ENCODE measurements at places on chromosomes 5 and 9.

DNA sequence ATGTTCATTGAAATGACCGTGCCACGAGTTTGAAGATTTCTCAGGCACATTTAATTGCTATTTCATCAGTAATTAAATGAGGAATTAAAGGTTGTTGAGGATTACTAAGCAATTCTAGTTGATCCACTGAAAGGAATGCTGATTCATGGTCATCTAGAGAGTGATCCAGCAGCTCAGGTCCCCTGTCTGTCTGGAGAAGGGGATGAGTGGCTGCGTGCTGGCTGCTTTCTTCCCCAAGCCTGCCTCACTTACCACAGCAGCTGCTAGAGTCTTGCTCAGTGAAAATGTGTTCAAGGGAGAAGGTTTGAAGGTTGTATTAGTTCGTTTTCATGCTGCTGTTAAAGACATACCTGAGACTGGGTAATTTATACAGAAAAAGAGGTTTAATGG lies 7.8 kb upstream of the TGFBI start:
- DNase-seq = no peak

GRCh38 chr5:171484460-171484899 lies 65.0 kb downstream of the FGF18 start:
- DNase-seq = peak; percentile 38

- DNase-seq = no peak
Observed at GRCh38 chr5:180865981-180866695, 5.1 kb upstream of the ZFP62 start.

- DNase-seq = no peak
Observed at GRCh38 chr9:113943112-113944009, 67.3 kb downstream of the ZNF618 start.

DNA sequence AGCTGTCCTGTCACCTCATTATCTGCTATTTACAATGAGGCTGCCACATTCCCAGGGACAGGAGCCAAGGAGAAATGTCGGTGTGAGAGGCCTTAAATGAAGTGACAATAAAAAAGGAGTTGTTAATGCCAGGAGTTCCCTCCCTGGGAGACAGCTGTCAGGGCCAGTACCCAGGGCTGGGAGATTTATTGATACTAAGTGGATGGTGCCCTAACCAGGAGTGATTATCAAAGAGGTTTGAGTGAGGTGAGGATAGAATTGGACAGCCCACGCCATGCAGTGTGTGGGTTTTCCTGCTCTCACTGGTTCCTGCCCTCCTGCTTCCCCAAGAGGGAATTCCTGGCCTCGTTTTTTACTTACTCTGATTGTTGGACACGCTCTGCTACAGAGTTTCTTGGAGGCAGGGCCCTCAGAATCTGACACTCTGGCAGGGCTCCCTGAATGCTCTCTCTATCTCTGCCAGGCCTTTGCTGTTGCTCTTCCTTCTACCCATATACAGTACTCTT lies 150.8 kb downstream of the GRIA1 start:
- no peak for DNase-seq
